ENCODE measurements at places on chromosomes 7 and 10. TPM values are rescaled to one million over a fixed set of nuclear protein-coding genes. Genes with fewer than 3 reads are reported as not detected.
A peak's percentile ranks its signal among the peaks of the same experiment; 100 is the strongest.

DNA sequence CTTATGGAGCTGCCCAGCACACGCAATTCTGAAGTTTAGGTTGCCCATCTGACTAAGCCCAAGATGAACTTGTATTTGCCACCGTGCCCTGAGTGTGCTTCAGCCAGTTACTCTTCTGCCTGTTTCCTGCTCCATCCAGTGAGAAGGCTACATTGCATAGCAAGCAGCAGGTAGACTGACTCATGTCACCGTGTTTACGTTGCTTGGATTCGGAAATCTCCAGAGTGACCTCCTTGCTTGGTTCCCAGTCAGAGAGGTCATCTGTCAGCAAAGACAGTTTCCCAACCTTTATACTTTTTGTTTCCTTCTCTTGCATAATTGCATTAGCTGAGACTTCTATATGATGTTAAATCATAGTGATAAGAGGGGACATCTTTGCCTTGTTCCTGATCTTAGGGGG, 30.9 kb downstream of the NACAD start:
- no peak overlapping the region for H3K4me3 ChIP-seq
- no peaks in the 10 kb centered on the region for H3K36me3 ChIP-seq
- DNase-seq = no peak
- H3K27me3 ChIP-seq = no peaks in the 10 kb centered on the region
- no peak overlapping the region for H3K27ac ChIP-seq
- H3K4me1 ChIP-seq = no peaks in the 10 kb centered on the region

The ZNF503 gene
- total RNA-seq = 74.2 TPM

DNA sequence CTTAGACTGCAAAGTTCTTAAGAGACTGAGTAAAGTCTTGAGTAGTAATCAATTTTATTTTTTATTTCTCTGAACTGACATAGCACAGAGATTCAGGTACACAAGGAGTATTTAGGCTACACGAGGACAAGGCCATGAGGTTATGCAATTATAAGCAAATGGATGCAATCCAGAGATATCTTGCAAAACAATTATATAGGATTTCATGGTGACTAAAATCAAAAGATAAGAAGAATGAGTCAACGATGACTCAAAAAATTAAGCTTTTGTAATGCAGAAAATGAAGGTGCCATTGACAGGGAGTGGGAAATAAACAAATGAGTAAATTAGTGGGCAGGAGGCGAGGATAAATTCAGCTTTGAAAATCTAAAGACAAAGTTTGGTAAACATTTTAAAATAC, 66.7 kb upstream of the MYO3A start:
- no peaks in the 10 kb centered on the region for H3K27me3 ChIP-seq
- H3K4me1 ChIP-seq = no peaks in the 10 kb centered on the region
- H3K27ac ChIP-seq = no peak overlapping the region
- H3K36me3 ChIP-seq = no peaks in the 10 kb centered on the region

The NME8 gene
- 0.57 TPM for total RNA-seq

The PDE6C gene
- not detected for total RNA-seq

DNA sequence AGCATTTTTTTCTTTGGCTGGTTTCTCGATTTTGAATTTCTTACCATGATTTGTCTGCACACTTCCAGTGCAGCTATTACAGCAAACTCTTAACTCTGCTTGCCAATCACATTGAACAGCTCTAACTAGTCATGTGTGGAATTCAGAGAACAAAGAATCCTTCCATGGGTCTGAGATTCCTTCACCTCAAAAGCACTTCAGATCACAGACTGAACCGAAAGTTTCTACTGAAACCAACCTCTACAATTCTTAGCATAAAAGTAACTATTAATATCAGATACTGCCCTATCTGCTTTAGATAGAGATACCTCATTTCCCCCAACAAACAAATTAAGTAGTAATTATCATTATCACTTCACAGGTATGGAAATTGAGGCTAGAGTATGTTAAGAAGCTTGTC, 56.5 kb upstream of the SP4 start:
- no peaks in the 10 kb centered on the region for H3K4me1 ChIP-seq
- H3K4me3 ChIP-seq = no peak overlapping the region
- no peaks in the 10 kb centered on the region for H3K36me3 ChIP-seq
- H3K27me3 ChIP-seq = no peaks in the 10 kb centered on the region
- no peak for DNase-seq

The USP54 gene
- 54.8 TPM for total RNA-seq

The SLC16A9 gene
- total RNA-seq = 0.86 TPM

- no peak overlapping the region for H3K4me3 ChIP-seq
- no peak overlapping the region for H3K27ac ChIP-seq
- no peaks in the 10 kb centered on the region for H3K4me1 ChIP-seq
- no peaks in the 10 kb centered on the region for H3K27me3 ChIP-seq
- peaks cover 4% of the 10 kb centered on the region for H3K36me3 ChIP-seq
These were observed 11.0 kb upstream of the SH2D4B start for GRCh38 chr10:80526742-80527141.

The ARHGEF5 gene
- total RNA-seq = 4.6 TPM

The NUDT1 gene
- 18.3 TPM for total RNA-seq

DNA sequence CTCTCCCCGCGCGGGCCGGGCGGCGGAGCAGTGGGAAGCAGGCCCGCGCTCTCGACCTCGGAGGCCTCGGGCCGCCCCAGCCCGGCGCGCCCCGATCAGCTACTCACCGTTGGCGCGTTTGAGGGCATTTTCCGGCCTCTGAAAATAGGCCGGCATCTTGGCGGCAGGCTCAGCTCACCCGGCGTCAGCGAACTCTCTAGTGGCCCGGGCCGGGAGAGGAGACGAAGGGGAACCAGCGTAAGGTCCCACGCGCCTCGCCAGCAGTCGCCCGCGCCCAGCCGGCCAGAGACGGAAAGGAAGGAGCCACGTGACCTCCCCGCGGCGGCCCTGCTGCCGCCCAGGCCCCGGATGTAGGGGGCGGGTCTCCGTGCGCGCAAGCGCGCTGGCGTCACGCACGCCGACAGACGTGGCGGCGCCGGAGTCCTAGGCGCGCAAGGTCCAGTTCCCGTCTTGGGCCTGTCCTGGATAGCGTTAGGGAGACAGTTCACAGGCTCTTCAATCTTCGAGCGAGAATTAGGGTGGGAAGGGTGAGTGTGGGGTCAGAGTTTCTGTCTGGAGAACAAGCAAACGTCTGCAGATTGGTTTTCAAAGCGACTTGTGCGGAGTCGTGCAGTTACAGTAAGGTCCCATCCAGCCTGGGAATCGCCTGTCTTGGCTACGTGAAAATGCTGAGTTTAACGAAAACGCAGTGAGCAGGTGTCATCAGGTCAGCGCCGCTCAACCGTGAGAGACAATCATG, at the start of gene EIF3A:
Gene EIF3A, minus strand, starts transcription at position 297 of the 739 bp plus-strand sequence. Its CDS starts 141 bp downstream, at position 156.
- H3K4me1 ChIP-seq = peaks cover 47% of the 10 kb centered on the region
- peak; percentile 95 for DNase-seq
- peak within 1 kb of the TSS; percentile 99 for H3K27ac ChIP-seq

The MET gene
- 12.0 TPM for total RNA-seq

DNA sequence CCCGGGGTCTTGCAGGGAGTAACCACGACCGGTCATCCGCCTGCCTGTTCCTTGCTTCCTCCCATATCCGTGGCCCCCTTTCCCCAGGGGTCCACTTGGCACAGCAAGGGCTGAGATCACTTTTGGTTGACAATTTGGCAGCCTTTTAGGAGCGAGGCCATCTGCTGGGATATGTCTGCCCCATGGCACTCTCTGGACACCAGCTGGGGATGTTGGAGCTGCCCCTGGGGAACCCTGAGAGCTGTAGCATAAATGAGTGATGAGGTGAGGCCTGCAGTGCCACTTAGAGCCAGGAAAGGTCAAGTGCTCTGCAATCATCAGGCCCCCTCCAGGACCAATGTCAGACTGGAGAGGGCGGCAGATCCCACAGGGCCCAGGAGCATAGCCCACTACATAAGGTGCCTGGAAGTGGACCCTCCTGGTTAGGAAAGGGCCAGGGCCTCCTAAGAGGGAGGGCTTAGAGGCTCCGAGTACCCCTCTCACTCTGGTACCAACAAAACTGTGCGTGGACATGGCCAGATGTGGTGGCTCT, 92.1 kb downstream of the HIP1 start:
- no peak overlapping the region for H3K27ac ChIP-seq
- no peaks in the 10 kb centered on the region for H3K27me3 ChIP-seq
- H3K4me3 ChIP-seq = no peak overlapping the region
- peaks cover 22% of the 10 kb centered on the region for H3K4me1 ChIP-seq

DNA sequence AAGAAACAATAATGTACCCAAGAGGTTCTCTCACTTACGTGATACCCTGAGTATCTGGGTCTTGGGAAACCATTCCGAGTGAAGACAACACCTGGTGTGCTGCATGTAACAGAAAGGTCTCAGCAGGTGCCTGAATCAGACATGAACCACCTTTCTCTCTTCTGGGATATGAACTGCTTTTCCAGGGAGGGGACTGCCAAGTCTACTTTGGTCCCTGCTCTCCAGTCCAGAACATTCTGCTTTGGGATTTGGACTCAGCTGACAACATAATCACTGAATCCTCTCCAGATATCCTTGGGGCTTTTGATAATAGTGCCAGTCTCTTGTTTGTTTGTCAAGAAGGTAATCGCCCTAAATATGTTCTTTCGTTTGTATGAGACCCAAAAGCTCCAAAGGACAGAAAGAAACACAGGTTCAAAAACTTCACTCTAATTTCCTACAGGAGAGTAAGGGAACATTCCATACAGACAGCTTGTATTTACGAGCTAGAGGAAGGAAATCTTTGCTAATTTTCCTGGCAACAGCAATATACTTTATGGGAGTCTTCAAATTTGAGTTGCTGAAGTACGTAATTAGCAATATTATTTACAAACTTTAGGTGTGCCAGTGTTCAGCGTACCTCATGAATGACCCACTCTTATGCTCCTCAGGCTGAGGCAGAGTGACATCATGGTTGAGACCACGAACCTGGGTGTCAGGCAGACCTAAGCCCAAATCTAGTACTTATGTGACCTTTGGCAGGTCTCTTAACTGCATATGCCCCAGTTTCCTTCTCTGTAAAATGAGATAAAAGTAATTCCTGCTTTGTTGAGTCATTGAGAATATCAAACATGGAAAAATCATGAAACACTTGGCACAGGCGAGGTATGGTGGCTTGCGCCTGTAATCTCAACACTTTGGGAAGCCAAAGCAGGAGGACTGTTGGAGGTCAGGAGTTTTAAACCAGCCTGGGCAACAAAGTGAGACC, 5.4 kb downstream of the ABLIM1 start:
- no peak overlapping the region for H3K4me3 ChIP-seq
- no peaks in the 10 kb centered on the region for H3K36me3 ChIP-seq

GRCh38 chr7:137080516-137081203, 212.2 kb downstream of the CHRM2 start:
- no peaks in the 10 kb centered on the region for H3K27me3 ChIP-seq
- no peak for DNase-seq
- no peaks in the 10 kb centered on the region for H3K36me3 ChIP-seq
- H3K27ac ChIP-seq = no peak overlapping the region
- H3K4me1 ChIP-seq = peaks cover 23% of the 10 kb centered on the region
- H3K4me3 ChIP-seq = no peak overlapping the region

DNA sequence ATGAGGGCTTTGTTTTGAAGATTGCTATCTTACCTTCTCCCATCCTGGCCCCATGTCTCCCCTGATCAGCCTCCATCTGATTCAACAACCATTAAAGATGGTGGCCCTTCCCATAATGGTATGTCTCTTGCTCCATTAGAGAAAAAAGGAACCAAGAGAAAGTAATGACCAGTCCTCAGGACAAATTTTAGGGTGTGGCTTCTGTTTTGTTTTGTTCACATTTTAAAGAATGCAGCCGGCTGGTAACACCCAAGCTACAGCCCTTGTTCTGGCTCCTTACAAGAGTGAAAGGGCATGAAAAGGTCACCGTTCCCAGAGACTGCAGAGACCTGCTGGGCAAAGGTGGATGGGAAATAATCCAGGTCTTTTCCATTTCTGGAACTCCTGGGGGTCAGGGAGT, 287.9 kb upstream of the NEBL start:
- no peaks in the 10 kb centered on the region for H3K27me3 ChIP-seq
- no peak overlapping the region for H3K4me3 ChIP-seq
- H3K36me3 ChIP-seq = no peaks in the 10 kb centered on the region
- no peak overlapping the region for H3K27ac ChIP-seq

Measured in esophagus muscularis mucosa (tissue), 4 donors.